NCI-H1417 (cell line): ENCODE measurements at places on chromosomes 16 and 17.

DNA sequence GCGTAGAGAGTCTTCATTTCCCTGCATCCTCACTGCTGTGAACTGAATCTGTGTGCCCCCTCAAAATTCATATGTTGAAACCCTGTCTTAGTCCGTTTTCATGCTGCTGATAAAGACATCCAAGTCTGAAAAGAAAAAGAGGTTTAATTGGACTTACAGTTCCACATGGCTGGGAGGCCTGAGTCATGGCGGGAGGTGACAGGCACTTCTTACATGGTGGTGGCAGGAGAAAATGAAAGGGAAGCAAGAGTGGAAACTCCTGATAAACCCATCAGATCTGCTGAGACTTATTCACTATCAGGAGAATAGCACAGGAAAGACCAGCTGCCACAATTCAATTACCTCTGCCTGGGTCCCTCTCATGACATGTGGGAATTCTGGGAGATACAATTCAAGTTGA is 3.1 kb upstream of the CCDC42 start:
- no peak for DNase-seq

DNA sequence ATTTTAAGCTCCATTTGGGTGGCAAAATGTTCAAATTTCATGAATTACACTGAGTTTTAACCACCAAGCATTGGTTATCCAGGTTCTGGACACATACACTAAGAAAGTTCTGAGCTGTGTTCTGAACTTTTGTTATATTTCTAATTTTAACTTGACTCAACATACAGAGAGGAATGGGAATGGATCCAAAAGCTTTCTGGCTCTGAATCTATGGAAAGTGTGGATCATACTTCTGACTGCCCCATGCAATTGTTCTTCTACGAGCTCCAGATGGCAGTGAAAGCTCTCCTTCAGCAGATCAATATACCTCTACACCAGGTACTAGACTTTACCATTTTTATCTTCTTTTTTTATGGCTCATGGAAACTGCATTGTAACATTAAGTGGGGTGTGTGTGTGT is 113.0 kb upstream of the NOG start:
- DNase-seq = no peak

DNA sequence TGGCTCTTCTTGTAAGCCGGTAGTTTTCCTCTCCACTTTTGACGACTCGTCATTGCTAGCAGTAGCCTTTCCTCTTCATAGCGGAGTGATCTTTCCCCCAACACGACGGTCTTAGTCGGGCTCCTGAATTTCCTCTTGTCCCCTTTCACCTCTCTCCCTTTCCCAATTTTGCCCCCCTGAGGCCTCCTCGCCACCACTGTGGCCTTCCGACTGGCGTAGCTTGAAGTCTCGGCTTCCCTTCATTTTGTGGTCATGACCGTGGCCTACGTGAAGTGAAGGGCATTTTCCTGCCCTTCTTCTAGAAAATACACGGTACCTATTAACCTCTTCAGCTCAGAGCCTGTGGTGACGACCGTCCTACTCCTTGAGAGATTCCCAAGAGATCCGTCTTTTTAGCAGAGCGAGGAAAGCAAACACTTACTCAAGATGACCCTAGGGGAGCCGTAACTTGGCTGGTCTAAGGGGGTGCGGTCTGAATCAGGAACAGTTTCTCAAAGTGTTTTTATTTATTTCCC is 787 bp downstream of the PRKAR1A start:
- peak; percentile 78 for DNase-seq

DNA sequence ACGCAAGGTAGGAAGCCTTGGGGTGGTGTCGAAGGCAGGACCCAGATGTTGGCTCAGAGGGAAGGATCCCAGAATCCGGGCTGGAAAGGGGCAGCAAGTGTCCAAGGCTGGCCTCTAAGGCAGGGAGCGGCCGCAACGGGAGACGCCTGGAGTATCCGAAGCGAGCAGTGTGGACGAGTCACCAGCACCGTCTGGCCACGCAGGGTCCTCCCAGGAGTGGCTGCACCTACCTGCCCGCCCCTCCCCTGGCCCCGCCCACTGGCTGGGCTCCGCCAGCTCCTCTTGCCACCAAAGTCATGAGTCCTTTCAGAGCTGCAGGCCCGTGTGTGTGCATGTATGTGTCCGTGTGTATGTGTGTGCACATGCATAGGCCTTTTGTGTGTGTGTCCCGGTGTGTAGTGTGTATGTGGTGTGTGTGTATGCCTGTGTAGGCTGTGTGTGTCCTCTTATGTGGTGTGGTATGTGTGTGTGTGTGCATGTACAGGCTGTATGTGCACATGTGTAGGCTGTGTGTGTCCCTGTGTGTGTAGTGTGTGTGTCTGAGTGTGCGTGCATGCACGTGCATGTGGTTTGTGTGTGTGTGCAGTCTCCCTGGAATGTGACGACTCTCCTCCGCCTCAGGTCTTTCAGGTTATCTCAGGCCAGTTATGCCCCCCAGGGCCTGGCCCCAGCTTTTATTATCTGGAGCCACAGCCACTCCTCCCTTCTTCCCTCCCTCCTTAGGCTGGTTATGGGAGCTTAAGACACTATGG is at the start of gene PRSS8:
TSS of gene PRSS8 (minus strand) at position 193 of the 752 bp plus-strand sequence. CDS start 229 bp downstream, outside the sequence.
- DNase-seq = no peak

DNA sequence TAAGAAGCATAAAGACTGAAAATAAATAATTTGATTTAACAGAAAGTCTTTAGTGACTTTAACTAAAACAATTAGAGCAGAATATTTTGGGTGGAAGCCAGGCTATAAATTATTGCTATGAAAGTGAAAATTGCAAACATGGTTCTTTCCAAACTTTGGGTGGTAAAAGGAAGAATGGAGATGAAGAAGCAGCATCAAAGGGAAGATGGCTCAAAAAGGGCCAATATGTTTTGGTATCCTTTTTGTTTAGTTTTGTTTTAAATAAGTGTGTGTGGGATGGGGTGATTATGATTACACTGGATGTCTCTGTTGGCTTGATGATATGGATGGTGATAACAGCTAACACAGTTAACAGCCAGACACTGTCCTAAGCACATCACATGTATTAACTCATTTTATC is 153.7 kb downstream of the CYB561 start:
- DNase-seq = no peak

DNA sequence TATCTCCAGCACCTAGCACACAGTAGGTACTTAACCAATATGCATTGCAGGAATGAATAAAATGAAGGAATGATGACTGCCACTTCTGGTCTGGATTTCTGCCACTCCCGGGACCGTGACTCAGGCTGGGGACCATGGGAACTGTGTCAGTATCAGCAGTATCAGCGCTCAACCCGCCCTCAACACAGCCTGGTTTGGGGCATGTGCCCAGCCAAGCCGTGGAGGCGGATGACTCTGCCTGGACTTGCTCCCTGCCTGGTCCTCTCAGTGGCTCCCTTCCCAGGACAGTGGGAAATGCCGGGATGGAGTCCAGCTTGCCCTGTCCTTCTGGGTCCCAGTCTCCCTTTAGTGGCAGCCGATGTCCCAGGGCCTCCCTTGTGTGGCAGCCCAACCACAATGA is 55.1 kb downstream of the SRCIN1 start:
- no peak for DNase-seq

- DNase-seq = no peak
Observed at GRCh38 chr16:75340741-75341491, 89.5 kb upstream of the BCAR1 start.

GRCh38 chr17:74289688-74290087 is 15.7 kb downstream of the DNAI2 start:
- DNase-seq = no peak

DNA sequence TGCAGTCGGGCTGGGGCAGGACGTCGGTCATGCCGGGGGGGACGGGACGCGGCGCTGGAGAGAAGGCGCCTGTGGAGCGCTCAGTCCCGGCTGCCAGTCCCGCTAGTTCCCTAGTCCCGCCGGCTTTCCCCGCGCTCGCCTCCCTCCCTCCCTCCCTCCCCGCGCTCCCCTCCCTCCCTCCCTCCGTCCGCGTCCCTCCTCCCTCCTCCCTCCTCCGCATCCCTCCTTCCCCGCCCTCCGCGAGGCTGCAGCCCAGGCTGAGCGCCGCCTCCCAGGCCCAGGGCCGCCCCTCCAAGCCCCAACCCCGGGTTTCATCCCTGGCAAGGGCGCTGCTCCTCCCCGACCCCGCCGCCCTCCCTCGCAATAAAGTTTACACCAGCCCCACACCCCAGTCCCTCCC is 34.8 kb downstream of the TIMM22 start:
- DNase-seq = no peak

DNA sequence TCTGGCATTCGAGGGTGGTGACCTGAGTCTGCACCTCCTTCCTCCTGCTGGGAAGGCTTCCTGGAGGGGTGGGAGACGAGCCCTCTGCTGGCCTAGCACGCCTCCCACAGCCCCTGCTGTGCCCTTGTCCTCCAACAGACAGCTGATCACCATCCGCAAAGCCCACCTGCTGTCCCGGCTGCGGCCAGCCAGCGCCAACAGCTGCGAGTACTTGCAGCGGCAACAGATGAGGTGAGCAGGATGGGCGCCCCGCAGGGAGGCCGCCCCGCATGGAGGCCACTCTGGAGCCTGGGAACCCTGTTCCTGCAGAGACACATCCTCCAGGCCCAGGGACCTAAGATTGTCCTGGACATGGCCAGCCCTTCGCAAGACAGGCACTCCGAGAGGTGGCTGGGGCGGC is 21.6 kb downstream of the UBALD1 start:
- DNase-seq = no peak

- no peak for DNase-seq
Observed at GRCh38 chr16:67542464-67542863, 13.8 kb downstream of the RIPOR1 start.

GRCh38 chr16:57115514-57116182 is 23.3 kb downstream of the CPNE2 start:
- peak; percentile 96 for DNase-seq

DNA sequence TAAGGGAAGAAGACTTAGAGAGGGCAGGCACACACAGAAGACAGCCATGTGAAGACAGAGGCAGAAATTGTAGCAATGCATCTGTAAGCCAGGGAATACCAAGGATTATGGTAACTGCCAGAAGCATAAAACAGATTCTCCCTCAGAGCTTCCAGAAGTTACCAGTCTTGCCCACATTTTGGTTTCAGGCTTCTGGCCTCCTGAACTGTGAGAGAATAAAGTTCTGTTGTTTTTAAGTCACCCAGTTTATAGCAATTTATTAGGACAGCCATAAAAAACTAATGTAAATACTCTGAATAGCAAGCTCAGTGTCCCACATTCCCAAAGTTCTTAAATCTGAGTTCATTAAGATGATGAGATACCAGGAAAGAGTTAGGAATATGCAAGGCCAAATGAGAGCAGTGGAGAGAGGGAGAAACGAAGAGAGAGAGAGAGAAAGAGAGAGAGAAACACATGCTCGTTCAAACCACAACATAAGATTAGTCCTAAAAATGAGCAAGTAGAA is 123.4 kb downstream of the HS3ST3A1 start:
- DNase-seq = no peak

DNA sequence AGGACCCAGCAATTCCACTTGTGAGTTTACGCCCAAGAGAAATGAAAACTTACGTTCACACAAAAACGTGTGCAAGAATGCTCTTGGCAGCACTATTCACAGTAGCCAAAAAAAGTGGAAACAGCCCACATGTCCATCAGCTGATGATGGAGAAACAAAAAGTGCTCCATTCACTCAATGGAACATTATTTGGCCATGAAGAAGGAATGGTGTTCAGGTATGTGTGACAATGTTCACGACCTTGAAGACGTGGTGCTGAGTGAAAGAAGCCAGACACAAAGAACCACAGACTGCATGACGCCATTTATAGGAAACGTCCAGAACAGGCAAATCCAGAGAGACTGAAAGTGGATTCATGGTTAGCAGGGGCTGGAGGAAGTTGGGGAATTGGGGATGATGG is 84.9 kb downstream of the ZDHHC7 start:
- DNase-seq = no peak

- no peak for DNase-seq
Observed at GRCh38 chr17:59483860-59484259, 81.5 kb upstream of the DHX40 start.

DNA sequence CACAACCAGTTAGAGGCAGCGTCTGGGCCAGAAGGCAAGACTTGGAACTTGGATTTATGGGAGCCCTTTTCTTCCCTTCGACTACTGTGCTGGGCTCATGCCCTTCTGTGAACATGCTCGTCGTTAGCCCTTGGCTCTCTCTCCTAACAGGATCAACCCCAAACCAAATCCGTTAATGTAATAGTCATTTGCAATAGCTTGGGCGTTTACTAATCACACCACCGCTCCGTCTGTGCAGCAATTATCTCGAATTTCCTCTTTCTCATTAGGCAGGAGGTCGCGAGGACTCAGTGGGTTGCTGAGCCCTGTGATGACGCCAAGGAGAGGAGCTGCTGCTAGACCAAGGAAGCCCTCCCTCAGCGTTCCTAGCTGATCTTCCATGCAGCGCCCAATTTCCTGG is 114.7 kb downstream of the ENGASE start:
- no peak for DNase-seq

DNA sequence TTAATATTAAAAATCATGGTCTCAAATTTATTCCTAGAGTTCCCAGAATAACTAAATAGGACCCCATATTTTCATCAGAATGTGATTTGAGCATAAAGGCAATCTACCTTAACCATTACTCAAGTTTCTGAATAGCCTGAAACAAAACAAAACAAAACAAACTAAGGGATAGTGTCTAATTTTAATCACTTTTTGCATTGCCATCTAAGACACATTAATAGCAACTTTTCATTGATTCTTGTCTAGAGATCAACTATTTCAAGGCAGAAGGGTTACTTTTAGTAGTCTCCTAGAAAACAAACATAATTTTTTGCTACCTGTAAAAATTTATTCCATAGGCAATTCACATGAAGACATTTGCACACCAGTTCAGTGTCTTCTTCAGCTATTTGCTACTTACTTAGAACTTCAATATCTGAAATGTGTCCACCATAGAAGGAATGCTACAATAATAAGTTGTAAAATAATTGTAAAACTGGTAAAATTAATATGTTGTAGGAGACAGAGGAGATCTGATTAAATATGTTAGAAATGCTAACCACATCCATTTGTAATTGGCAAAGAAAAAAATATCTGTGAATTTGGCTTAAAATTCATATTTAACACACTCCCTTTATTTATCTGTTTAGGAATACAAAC is 94.7 kb downstream of the SKAP1 start:
- DNase-seq = no peak

- no peak for DNase-seq
Observed at GRCh38 chr16:66846831-66847230, 2.6 kb downstream of the CA7 start.

DNA sequence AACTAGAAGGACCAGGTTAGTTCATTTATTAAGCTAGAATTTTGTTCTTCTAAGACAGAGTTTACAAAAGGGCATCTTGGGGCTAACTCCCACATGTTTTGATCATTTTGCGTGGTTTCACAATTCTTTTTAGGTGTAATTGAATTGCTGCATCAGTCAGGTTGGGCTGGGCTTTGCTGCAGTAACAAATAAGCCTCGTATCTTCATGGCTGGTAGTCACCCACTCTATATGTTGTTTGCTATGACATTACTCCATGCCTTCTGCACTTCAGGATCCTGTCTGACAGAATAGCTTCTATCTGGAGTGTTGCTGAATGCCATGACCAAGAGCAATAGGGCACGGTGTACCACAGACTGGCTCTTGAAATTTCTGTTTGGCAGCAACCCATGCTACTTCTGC is 10.6 kb upstream of the IRX3 start:
- no peak for DNase-seq

DNA sequence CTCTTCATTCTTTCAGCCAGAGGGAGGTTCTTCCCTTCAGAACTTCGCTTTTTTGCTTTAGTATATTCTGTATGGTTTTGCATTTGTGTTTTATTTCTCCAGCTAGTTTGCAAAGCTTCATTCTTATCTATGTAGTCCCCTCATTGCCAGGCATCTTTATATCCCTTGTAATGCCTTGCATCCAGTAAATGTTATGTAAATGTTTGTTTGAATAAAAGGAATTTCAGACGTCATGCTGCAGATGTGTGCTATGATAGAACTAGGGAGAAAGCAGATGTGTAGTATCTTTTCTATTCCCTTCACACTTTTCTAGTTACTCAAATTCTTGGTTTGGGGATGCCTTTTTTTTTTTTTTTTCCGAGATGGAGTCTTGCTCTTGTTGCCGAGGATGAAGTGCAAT is 62.6 kb upstream of the RASL10B start:
- no peak for DNase-seq
